ENCODE measurements at places on chromosomes 7 and 10. TPM values are rescaled to one million over a fixed set of nuclear protein-coding genes. Genes with fewer than 3 reads are reported as not detected.

- H3K36me3 ChIP-seq: peaks cover 14% of the 10 kb centered on the region
- H3K4me3 ChIP-seq: no peak overlapping the region
- peak overlapping the region; percentile 2 for H3K27ac ChIP-seq
- H3K4me1 ChIP-seq: peaks cover 69% of the 10 kb centered on the region
- no peaks in the 10 kb centered on the region for H3K27me3 ChIP-seq
Measured at GRCh38 chr10:32318476-32318896, 28.5 kb downstream of the EPC1 start.

- DNase-seq: no peak
- H3K36me3 ChIP-seq: peaks cover 21% of the 10 kb centered on the region
- H3K27ac ChIP-seq: no peak overlapping the region
- H3K4me3 ChIP-seq: no peak overlapping the region
- H3K4me1 ChIP-seq: no peaks in the 10 kb centered on the region
Measured at GRCh38 chr7:158087196-158087595, 500.4 kb downstream of the PTPRN2 start.

GRCh38 chr10:63757067-63757466, 235.9 kb downstream of the REEP3 start:
- peaks cover 23% of the 10 kb centered on the region for H3K27me3 ChIP-seq
- peaks cover 7% of the 10 kb centered on the region for H3K4me1 ChIP-seq
- DNase-seq: no peak
- H3K4me3 ChIP-seq: no peak overlapping the region
- H3K36me3 ChIP-seq: no peaks in the 10 kb centered on the region

DNA sequence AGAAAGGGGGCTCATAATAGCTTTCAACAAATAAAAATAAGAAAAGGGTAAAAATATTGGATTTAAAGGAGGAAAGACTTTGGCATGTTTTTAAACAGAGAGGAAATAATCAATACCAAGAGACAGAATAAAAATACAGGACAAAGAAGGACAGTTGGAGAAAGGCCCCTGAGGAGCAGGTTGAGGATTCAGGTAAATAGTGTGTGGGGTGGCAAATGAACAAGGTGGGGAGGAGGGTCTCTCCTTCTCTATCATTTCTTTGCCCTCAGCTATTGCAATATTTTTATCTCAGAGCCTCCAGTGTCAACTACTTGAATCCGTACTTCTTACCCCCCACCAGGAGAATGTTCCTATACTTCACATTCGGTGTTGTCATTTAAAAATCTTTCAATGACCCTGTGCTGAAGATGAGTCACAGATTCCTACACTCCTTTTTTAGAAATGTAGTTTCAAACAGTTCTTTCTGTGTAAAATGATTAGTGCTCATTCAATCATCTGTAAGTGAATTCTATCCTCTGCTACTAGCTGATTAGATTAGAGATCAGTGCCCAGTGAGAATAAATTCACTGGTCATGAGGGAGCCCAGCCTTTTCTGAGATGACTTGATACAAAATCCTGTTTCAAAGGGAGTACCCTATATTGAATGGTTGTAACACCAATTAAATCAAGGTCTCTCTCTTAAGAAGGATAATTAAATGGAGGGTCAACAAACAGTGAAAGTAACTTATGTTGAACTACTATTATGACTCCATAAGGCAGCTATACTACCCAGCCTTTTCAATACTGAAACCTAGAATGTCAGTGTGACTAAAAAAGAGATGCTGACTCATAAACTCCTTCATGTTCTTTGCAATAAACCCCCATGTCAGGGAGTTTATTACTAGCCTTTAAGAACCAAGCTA, 50.4 kb upstream of the WNT16 start:
- peak overlapping the region; percentile 90 for H3K27ac ChIP-seq
- H3K4me3 ChIP-seq: peak overlapping the region; percentile 76
- DNase-seq: peak; percentile 57
- H3K4me1 ChIP-seq: peaks cover 53% of the 10 kb centered on the region
- peaks cover 54% of the 10 kb centered on the region for H3K36me3 ChIP-seq

GRCh38 chr10:12702215-12702770, 299.2 kb downstream of the CCDC3 start:
- no peak for DNase-seq
- H3K4me3 ChIP-seq: no peak overlapping the region
- peak overlapping the region; percentile 48 for H3K27ac ChIP-seq
- H3K4me1 ChIP-seq: peaks cover 68% of the 10 kb centered on the region
- peaks cover 12% of the 10 kb centered on the region for H3K36me3 ChIP-seq
- H3K27me3 ChIP-seq: no peaks in the 10 kb centered on the region

GRCh38 chr10:80701706-80702105, 164.0 kb downstream of the SH2D4B start:
- H3K27me3 ChIP-seq: peaks cover 7% of the 10 kb centered on the region
- no peaks in the 10 kb centered on the region for H3K36me3 ChIP-seq
- H3K4me1 ChIP-seq: no peaks in the 10 kb centered on the region
- no peak overlapping the region for H3K27ac ChIP-seq
- no peak for DNase-seq

DNA sequence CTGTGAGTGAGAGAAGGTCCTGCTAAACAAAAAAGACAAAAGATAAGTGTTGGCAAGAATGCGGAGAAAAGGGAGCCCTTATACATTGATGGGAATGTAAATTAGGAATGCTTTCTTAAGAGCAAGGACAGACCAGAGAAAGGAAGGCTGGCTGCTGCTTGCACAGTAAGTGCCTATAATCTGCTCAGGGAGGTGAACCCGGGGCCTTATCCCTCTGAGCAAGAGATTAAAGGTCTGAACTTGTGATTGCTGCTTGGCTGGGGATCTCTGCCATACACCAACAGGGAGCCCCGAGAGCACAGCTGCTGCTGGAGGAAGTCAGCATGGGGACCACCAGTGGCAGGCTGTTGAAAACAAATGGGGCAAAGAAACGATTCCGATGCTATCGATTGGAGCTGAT, 32.0 kb upstream of the CRTAC1 start:
- H3K27ac ChIP-seq: no peak overlapping the region
- DNase-seq: no peak
- H3K4me3 ChIP-seq: no peak overlapping the region
- no peaks in the 10 kb centered on the region for H3K4me1 ChIP-seq

- H3K27me3 ChIP-seq: peaks cover 2% of the 10 kb centered on the region
- no peaks in the 10 kb centered on the region for H3K4me1 ChIP-seq
- DNase-seq: no peak
Measured at GRCh38 chr7:117435475-117436043, 8.3 kb upstream of the ASZ1 start.

Gene CFAP70
- total RNA-seq: 0.27 TPM

- peaks cover 41% of the 10 kb centered on the region for H3K4me1 ChIP-seq
- H3K27ac ChIP-seq: peak overlapping the region; percentile 98
- no peak for DNase-seq
Measured at GRCh38 chr7:87151729-87152111, 533 bp upstream of the DMTF1 start.

DNA sequence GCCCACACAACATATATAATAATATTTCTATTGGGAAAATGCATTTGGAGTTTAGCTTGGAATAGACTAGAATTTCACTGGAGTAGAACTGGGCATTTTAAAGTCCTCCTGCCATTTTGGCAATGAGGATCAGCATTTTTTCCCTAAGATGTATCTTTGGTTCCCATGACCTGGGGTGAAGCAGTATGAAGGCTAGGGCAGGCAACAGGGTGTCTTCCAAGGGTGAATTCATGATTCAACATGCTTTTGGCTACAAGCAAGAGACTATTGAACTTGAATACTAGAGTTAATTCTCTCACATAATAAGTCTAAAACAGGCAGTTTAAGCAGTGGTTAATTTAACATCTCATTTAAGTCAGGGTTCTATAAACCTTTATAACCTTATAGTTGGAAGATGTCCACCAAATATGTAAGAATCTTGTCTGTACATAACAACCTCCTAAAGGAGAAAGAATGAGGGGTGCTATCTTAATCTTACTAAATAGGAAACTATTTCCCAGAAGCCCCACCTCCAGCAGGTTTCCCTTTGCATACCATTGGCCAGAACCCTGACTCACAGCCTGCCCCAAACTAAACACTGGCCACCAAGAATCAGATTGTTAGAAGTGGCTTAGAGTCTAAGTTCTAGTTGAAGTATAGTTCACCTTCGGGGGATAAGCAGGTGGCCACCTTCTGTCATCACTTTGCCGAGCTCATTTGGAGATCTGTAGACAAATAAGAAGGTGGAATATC, 96.0 kb upstream of the PRPS1L1 start:
- H3K27ac ChIP-seq: no peak overlapping the region
- no peak overlapping the region for H3K4me3 ChIP-seq
- 0 out of 2 replicates have a peak, but pooled peaks cover 4% of the 10 kb centered on the region for H3K27me3 ChIP-seq
- DNase-seq: no peak
- no peaks in the 10 kb centered on the region for H3K36me3 ChIP-seq
- H3K4me1 ChIP-seq: no peaks in the 10 kb centered on the region

DNA sequence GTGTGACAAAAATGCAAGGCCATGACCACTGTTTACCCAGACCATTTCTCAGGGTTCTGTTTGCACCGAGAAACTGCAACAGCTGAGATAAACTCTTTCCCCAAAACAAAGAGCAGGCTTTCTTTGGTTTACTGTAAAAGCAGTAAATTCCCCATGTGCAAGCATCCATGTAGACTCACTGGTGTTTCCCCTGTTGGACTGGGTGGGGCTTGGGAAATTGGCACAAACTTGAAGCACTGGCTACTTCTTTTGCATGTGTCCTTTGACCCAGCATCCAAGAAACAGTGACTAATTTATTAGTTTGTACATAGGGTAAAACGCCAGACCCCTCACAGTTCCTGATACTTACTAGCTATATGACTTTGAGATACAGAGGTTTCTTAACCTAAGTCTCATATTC, 12.3 kb downstream of the IQUB start:
- no peak overlapping the region for H3K27ac ChIP-seq
- H3K27me3 ChIP-seq: peaks cover 2% of the 10 kb centered on the region
- no peaks in the 10 kb centered on the region for H3K36me3 ChIP-seq
- DNase-seq: no peak
- no peaks in the 10 kb centered on the region for H3K4me1 ChIP-seq

GRCh38 chr10:131663351-131663750, 237.5 kb upstream of the PPP2R2D start:
- no peak for DNase-seq
- no peaks in the 10 kb centered on the region for H3K4me1 ChIP-seq
- no peak overlapping the region for H3K27ac ChIP-seq
- H3K4me3 ChIP-seq: no peak overlapping the region
- peaks cover 6% of the 10 kb centered on the region for H3K36me3 ChIP-seq
- H3K27me3 ChIP-seq: no peaks in the 10 kb centered on the region

DNA sequence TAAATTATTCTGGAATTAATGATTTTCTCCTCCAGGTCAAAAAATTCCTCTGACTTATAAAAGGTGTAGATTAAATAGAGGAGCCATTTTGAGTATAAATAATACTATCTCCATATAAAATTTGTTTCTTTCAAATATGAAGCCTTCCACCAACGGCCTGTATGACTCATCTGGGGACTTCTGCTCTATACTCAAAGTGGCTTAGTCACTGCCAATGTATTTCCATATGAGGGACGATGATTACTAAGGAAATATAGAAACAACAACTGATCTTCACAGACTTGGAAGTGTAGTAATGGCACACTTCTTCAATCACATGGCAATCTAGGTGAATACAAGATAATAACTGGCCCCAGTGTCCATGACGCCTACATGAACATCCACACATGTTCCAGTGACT, 335.6 kb upstream of the HGF start:
- peaks cover 30% of the 10 kb centered on the region for H3K4me1 ChIP-seq
- H3K36me3 ChIP-seq: no peaks in the 10 kb centered on the region
- H3K27ac ChIP-seq: peak overlapping the region; percentile 81
- no peaks in the 10 kb centered on the region for H3K27me3 ChIP-seq

Gene TRDMT1
- total RNA-seq: 8.2 TPM

DNA sequence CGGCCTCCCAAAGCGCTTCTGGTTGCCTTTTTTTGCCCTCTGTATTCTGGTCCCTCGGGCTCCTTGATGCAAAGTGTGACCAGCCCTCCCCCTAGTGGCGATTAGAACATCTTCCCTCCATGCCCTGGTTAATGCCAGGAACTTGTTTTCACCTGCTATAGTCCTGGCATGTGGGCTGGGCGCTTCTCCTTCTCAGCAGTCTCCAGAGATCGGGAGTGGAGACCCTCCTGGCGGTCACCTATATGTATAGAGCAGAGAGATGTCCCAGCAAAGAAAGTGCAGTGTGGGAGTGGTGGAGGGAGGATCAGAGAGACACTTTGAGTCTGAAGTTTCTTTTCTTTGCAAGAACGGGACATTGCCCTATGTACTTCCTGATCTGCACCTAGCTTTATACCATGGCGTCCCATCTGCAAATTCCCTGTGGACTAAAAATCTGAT, 264.1 kb downstream of the OTUD1 start:
- H3K36me3 ChIP-seq: no peaks in the 10 kb centered on the region
- no peak overlapping the region for H3K4me3 ChIP-seq
- peak; percentile 23 for DNase-seq
- no peak overlapping the region for H3K27ac ChIP-seq
- peaks cover 2% of the 10 kb centered on the region for H3K27me3 ChIP-seq
- no peaks in the 10 kb centered on the region for H3K4me1 ChIP-seq

Gene NKX2-3
- total RNA-seq: not detected

DNA sequence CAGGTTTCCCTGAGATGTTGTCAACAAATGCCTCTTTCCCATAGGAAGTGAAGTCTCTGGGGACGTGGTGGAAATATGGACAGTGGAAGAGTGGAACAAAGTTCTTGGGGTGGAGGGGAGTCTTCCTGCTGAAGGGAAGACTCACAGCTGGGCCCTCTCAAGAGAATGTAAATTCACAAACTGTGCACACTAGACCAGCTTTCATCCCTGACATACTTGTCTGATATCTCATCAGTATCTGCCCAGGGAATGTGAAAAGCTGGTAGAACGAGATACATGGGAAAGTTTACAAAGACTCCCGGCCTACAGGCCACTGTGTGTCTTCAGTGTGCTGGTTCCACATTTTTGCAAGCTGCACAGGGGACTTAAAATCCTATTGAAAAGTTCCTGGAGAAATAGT, 16.7 kb upstream of the CCDC3 start:
- no peak for DNase-seq
- H3K27ac ChIP-seq: no peak overlapping the region
- no peaks in the 10 kb centered on the region for H3K36me3 ChIP-seq
- H3K4me3 ChIP-seq: no peak overlapping the region

DNA sequence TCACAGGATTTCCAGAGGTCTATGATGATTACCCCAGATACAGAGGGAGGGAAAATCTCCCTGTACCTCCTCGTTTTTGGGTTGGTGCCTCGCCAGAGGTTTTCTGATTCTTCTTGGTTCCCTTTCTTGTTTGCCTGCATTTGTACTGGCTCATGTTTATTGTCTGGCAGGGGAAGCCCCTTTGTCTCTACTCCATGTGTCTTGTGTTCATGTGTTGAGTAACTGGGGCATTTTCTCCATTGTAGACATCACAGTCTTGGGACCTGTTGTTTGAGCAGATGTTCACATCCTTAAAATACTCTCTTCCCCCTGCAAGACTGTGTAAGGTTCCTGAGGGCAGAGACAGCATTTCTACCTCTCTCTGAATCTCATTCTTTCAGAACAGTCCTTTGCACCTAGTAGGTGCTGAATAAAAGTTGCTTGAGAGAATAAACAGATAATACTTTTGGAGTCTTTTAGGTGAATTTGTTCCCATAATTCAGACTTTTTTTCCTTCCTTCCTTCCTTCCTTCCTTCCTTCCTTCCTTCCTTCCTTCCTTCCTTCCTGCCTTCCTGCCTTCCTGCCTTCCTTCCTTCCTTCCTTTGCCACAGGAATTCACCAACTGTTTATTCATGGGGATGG, 25.1 kb downstream of the CDK14 start:
- H3K27me3 ChIP-seq: no peaks in the 10 kb centered on the region
- H3K36me3 ChIP-seq: peaks cover 4% of the 10 kb centered on the region
- no peak overlapping the region for H3K27ac ChIP-seq
- no peak for DNase-seq
- H3K4me3 ChIP-seq: no peak overlapping the region
